ENCODE measurements at places on chromosomes 1 and 21. TPM values are rescaled to one million over a fixed set of nuclear protein-coding genes. Genes with fewer than 3 reads are reported as not detected.

TNNT2 gene
- total RNA-seq = 6.1 TPM

DNA sequence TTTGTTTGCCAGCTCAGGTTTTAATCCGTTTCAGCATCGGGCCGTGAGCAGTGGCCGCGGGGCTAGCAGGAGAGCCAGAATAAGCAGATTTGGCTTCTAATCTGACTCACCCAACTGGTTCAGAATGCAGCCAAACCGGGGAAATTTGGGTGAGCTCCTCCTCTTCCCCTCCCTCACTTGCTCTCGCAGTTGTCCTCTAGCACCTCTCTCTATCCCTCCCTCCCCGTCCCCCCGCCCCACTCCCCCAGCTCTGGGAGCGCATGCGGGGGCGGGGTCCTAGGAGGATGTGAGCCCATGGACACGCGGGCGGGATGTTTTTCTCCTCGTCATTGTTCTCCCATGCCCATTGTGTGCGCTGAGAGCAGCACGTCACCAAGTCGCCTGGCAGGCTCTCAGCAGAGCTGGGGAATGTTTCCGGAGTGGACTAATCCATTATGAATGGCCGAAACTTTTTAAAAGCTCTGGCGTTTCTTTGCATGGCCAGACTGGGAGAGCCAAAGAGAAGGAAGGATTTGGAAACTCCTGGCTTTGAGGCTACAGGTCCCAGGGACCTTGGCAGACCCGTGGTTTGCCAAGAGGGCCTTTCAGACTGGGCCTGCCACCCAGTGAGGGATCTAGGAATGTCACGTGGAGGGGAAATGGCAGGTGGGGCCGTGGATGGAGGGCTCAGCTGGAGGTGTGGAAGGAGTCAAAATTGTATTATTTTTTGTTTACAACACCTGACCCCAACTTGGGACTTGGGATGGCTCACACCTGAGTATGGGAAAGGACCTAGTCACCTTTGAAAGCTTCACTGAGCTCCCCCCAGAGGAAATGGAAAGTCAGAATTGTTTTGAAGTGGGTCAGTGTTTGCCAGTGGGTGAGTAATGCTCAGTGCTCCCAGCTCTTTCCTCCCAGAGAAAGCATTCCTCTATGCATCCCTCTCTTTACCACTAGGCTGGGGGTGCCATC is 39.2 kb downstream of the CDK18 start:
- DNase-seq = peak; percentile 88
- H3K27me3 ChIP-seq = peaks cover 2% of the 10 kb centered on the region
- H3K36me3 ChIP-seq = no peaks in the 10 kb centered on the region
- peak overlapping the region; percentile 74 for H3K27ac ChIP-seq
- H3K4me1 ChIP-seq = peaks cover 13% of the 10 kb centered on the region
- peak overlapping the region; percentile 50 for H3K4me3 ChIP-seq

DNA sequence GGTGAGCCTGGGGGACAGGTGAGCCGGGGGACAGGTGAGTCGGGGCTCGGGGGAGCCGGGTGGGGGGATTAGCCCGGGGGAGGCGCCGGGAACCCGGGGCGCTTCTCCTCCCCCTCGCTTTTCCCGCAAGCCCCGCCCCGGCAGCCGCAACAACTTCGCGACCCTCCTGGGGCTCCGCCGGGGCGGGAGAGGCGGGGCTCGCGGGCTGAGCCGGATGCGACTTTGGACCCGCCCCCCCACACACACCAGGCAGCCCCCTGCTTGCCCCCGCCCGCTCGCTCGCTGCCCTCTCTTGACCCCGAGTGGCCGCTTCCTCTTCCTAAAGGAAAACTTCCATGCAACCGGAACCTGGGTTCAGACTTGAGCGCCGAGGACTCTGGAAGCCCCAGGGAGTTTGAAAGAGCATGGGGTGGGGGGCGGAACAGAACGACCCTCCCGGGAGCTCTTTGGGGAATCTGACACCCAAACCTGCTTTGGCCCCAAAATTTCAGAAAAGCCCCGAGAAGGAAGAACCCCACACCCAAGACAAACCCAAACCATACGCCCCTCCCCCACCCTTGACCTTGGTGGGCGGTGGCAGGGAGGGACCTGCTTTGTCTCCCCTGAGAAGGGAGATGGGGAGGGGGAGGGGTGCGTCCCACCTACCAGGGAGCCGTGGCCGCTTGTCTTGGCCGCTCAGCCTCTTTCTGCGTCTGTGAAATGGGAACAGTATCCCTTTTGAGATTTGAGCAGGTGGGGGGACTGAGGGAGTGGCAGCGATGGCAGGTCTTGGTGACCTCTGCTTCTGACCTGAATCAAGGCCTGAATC is 550 bp downstream of the ARHGEF16 start:
- H3K4me3 ChIP-seq = no peak overlapping the region
- H3K36me3 ChIP-seq = no peaks in the 10 kb centered on the region
- no peak for DNase-seq
- H3K4me1 ChIP-seq = peaks cover 3% of the 10 kb centered on the region
- no peak overlapping the region for H3K27ac ChIP-seq

DNA sequence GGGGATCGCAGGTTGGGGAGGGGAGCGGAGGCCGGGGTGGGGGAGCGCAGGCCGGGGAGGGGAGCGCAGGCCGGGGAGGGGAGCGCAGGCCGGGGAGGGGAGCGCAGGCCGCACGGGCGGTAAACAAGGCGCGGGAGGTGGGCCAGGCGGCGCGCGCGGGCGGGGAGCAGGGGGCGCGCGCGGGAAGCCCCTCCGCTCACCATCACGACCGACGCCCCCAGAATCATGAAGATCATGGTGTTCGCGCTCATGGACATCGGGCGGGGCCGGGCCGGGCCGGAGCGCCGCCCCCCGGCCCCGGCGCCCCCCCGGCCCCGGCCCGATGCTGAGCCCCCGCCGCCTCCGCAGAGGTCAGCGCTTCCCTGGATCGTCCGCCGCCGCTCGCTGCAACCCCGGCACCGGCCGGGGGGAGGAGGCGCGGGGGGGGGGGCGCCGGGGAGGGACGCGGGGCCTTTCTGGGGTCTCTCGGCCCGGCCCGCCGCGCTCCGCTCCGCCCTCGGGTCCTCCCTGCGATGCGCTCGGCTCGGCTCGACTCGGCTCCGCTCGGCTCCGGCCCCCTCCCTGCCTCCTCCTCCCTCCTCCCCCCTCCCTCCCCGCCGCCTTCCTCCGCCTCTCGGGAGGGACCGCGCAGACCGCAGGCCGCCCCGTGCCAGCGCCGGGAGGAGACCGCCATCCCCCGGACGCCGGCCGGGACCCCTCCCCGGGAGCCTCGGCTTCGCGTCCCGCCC is at the start of gene TMEM240:
Gene TMEM240, minus strand, starts transcription at position 535 of the 728 bp plus-strand sequence. Its CDS starts 278 bp downstream, at position 257.
- DNase-seq = peak; percentile 55
- H3K4me1 ChIP-seq = peaks cover 13% of the 10 kb centered on the region
- H3K4me3 ChIP-seq = peak within 1 kb of the TSS; percentile 50
- H3K27me3 ChIP-seq = no peaks in the 10 kb centered on the region
- H3K36me3 ChIP-seq = peaks cover 8% of the 10 kb centered on the region

DNA sequence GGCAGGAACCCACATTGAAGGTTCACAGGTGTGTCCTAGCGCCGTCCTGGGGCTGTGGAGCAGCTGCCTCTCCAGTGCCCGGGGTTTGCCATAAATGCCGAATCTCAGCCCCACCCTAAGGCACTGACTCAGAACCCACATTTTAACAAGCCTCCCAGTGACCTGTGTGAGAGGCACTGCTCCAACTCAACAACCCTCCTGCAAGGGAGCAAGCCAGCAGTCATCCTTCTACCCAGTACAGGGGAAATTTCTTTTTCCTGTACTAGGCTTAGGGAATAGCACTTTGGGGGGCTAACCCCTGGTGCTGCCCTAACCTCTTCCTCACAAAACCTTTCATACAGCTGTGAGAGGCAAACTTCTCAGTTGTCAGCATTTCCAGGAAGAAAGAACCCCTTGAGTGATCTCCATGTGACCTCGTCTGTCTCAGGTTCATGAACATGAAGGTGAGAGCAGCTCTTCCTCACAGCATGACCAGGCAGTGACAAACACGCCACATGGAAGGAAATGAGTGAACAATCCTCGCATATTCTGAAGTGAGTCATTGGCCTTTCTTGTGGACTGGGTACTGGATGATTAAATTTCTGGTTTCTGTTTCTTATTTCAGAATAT is 11.4 kb upstream of the BCAR3 start:
- peaks cover 29% of the 10 kb centered on the region for H3K4me1 ChIP-seq
- H3K36me3 ChIP-seq = no peaks in the 10 kb centered on the region
- no peaks in the 10 kb centered on the region for H3K27me3 ChIP-seq
- no peak overlapping the region for H3K4me3 ChIP-seq

DNA sequence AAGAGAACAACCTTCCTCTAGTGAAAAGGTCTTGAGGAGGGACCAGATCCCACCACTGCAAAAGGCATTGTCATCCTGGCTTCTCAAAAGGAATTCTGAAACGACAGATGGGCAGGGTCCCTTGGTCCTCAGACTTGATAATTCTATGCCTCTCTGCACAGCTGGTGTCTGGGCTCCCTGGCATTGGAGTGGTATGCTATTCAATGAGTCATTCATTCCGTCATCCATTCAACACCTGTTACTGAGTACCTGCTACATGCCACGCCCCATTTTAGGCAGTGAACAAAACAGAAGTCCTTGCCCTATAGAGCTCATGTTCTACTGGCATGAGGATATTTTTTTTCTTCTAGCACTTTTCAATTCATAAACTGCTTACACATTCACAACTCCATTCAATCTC is 45.8 kb upstream of the HMGB4 start:
- no peaks in the 10 kb centered on the region for H3K36me3 ChIP-seq
- no peak for DNase-seq
- peaks cover 17% of the 10 kb centered on the region for H3K4me1 ChIP-seq
- no peak overlapping the region for H3K4me3 ChIP-seq
- H3K27me3 ChIP-seq = peaks cover 6% of the 10 kb centered on the region

DNA sequence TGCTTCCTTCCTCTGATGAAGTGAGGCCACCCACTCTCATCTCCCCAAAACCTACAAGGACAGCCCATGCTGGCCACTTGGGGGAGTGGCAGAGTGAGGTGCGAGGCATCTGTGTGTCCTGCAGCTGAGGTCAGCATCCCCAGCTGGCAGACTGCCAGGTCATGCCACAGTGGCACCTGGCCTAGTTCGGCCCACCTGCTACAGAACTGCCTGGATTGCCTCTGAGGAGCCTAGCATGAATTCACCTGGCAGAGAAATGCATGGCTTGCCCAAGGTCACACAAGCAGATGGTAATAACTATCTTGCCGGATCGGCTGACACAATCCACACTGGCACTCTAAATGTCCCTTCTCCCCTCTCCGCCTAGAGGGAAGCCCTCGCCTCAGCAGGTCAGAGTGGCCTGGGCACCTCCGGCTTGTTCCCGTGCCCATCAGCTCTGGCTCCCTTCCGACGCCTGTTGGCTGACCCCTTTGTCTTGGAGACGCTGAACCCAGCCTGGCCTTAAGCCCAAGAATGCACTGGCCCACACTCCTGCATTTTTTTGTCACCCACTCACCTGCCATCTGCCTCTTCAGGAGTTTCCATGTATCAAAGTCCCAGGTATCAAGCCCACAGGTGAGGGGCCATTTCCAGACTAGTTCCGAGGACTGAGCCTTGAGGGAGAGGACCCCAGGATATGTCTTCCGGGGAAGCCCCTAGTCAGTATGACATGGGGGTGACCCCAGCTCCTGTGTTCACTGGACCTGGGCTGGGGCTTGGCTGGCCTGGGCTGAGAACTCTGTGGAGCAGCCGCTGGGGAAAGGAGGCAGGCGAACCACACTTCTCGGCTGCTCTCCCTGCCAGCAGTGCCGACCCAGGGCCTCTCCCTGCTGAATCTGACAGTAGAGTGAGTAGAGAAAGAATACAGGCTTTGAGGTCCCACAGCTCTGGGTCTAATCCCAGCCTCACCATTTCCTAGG is 21.7 kb downstream of the ECE1 start:
- no peaks in the 10 kb centered on the region for H3K27me3 ChIP-seq
- peaks cover 28% of the 10 kb centered on the region for H3K36me3 ChIP-seq
- no peak for DNase-seq
- H3K4me3 ChIP-seq = no peak overlapping the region
- peaks cover 23% of the 10 kb centered on the region for H3K4me1 ChIP-seq
- no peak overlapping the region for H3K27ac ChIP-seq

DNA sequence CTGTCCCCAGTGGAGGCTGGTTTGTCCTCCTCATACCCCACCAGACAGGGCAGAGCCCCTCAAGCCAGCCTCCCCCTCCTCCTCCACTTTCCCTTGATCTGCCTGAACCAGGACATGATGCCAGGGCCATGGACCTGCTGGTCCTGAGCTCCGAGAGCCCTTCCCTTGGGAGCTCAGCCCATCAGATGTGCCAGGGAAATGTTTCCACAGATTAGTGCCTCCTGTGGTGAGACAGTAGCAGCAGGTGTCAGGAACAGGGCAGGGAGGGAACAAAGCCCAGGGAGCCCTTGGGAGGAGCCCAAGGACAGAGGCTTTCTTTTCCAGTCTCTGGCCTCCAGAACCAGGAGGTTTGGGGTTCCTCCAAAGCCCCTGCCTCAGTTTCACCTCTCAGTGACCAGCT is 14.6 kb upstream of the SLC41A1 start:
- no peaks in the 10 kb centered on the region for H3K4me1 ChIP-seq
- peaks cover 25% of the 10 kb centered on the region for H3K27me3 ChIP-seq
- no peaks in the 10 kb centered on the region for H3K36me3 ChIP-seq
- no peak overlapping the region for H3K4me3 ChIP-seq
- H3K27ac ChIP-seq = no peak overlapping the region

DNA sequence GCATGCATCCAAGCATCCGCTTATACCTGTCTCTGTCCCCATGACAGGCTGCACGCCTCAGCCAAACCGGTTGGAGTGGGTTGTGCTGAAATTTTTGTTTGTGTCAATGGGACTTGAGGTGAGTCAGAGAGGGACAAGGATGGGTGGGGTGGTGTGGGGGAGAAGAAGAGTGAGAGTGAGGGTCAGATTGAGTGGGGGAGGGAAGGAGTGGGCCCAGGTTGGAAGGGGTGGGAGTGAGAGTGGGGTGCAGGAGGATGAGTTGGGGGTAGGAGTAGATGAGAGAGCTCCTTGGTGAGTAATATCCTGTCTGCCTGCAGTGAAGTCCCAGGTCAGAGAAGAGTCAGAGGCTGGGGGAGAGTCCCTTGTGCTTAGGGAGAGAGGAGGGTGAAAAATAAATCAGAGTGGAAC is 3.3 kb upstream of the NECTIN4 start:
- DNase-seq = no peak
- H3K27me3 ChIP-seq = no peaks in the 10 kb centered on the region
- H3K36me3 ChIP-seq = no peaks in the 10 kb centered on the region
- no peak overlapping the region for H3K27ac ChIP-seq

CD247 gene
- not detected for total RNA-seq

DNA sequence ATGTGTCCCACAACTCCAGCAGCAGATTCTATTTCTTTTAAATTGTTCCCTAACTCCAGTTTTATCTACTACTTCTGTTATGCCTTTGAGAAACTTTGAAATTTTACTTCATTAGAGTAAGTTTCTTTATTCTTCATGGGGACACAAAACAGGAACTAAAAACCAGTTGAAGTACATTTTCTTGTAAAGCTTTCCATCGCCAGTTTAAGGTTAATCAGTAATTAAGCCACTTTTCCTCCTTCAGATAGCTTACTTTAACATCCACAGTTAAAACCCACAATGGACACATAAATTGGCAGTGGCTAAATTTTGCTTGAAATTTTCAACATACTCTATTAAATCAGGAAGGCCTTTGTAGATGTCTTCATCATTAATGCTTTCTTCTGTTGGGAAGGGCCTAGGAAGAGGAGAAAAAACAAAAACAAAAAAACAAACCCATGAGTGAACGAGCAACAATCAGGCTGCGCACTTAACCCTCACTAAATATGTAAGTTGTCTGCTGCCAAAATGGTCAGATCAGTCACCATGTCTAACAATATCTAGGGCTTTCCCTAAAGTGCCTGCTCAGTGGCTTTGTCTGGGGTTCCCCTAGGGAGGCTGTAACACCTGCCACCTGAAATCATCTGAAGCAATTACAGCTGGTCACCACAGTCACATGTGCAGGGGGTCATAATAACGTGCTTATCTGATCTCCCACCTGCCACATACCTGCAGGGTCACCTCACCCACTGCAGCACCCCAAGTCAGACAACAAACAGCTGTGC is 187.9 kb downstream of the VAV3 start:
- no peaks in the 10 kb centered on the region for H3K36me3 ChIP-seq
- no peak for DNase-seq
- no peaks in the 10 kb centered on the region for H3K4me1 ChIP-seq
- no peak overlapping the region for H3K4me3 ChIP-seq
